Activated naive CD8-positive, alpha-beta T cell treated with anti-CD3 and anti-CD28 coated beads for 36 hours (primary cell): ENCODE measurements at places on chromosomes 16 and 17. TPM values are rescaled to one million over a fixed set of nuclear protein-coding genes. Genes with fewer than 3 reads are reported as not detected.

DNA sequence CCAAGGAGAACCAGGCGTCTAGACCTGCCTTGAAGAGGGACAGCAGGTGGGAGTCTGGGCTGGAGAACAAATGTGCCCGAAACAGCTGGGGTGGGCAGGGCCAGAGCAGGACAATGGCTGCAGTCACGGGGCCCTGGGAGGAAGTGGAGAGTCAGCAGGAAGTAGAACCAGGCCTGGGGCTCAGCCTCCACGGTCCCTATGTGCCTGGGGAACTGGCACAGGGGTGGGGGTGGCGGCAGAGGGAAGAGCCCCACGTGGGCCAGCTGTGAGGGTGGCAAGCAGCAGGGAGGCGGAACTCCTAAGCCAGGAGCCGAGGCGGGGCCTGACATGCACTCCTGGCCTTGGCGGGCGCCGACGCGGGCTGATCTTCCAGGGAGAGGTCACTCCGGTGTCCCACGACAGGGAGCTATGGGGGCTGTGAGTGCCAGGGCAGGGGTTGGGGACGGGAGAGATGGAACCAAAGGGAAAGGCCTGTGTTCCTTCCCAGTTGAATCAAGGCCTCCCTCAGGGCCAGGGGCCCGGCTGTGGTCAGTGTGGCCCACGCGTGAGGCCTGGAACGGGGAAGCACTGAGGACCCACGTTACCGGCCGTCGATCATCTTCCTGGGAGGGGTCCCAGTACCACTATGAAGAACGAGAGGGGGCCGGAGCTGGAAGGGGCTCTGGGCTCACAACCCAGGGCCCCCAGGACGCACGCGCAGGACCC is 42.7 kb downstream of the TIMM22 start:
- DNase-seq = no peak

The NPIPB6 gene
- not detected for total RNA-seq

The TRPV3 gene
- total RNA-seq = 0.47 TPM

DNA sequence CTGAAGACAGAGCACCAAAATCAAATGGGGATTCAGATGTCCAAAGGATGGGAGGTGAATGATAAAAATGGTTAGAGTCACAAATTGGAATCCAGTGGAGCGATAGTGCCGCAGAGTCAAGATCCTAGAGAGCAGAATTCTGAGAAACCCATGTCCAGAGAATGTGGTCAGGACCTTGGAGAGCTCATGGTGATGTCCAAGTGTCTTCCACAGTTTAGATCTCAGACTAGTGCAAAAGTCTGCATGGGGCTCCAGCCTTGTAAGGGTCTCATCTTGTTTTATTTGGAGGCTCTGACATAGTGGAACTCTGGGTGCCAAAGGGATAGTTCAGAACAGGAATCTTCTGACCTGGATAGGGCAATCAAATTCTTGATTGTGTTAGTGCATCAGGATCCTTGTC is 245.9 kb upstream of the HSBP1 start:
- DNase-seq = no peak

The KRTAP9-8 gene
- total RNA-seq = not detected
